Stimulated activated CD8-positive, alpha-beta memory T cell treated with anti-CD3 and anti-CD28 coated beads, Interleukin-2, amount 100 ng/mL, for 1 hour (primary cell): ENCODE measurements at places on chromosomes 5 and 9.

DNA sequence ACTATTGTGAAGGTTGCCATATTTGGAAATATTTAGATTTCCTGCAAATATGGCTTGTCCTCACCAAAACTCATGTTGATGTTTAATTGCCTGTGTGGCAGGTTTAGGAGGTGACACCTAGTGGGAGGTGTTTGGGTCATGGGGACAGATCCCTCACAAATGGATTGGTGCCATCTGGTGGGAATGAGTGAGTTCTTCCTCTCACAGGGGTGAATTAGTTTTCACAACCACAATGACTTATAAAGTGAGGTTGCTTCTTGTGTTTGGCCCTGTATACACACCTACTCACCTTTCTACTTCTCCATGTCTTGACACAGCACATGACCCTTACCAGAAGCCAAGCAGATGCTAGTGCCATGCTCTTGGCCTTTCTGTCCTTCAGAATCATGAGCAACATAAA, 41.1 kb downstream of the ISOC1 start:
- no peak for DNase-seq

DNA sequence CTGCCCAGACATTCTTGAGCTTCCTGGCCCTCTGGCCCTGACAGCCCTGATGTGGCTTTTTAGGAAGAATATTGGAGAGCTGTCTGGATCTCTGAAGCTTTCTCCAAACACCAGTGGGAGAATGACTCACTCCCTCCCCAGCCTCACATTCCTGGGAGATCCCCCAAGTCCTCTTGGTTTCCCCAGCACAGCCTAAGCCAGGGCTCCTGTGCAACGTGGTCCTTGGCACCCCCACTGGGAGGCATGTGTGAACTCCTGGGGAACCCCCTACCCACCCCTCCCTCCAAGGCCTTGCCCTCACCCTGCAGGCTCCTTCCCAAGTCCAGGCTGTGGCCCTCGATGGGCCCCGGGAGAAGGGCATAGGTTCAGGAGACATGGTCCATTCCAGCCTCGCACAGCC, 12.7 kb downstream of the GLIPR2 start:
- DNase-seq = no peak

GRCh38 chr9:35646153-35646532, 4.6 kb downstream of the SIT1 start:
- DNase-seq = no peak

GRCh38 chr9:35470340-35470739, 19.6 kb upstream of the RUSC2 start:
- no peak for DNase-seq

DNA sequence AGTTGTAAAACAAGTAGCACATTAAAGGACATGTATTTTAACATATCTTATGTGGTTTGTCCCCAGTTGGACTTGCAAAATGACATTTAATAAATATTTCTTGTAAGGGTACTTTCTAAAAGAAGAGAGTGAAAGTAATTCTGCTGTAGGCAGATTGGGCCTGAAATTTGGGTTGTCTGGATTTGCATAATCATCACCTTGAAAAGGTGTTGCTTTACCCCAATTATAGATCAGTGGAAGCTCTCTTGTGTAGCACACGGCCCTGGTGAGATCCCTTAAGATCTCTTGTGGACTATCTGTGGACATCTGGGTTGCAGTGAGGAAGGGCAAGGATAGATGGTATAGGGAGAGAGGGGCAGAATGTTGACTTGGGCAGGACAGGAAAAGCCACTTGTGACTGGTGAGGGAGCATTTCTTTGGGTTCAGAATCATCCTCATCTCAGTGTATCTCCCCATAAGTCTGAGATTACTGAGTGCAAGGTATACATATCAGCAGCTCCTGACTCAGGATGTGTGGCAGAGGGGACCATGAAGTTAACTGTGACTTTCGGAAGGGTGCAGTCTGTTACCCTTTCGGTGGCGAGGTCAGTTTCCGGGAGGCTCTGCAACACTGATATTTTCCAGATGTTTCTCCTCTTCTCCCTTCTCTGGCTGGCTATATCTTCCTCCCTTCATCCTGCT, 2.0 kb upstream of the TNFAIP8 start:
- DNase-seq = no peak

DNA sequence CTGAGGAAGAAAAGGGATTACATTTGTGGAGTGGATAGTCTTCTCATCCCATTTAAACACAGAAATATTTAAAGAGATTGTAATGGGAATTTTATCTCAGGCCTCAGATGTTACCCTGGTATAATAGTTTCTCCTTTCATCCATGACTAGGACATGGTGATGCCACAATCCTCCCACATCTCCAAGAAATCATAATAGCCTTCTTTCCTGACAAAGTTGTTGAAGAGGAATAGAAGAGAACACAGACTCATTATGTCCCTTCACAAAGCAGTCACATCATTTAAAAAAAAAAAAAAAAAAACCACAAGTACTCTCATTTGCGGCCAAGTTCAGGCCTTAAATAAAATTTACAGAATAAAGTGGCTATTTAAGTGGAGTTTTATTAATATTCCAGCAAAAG, 359.6 kb downstream of the DEPDC1B start:
- DNase-seq = no peak

GRCh38 chr5:145859897-145860296, 12.9 kb downstream of the GRXCR2 start:
- DNase-seq = no peak

DNA sequence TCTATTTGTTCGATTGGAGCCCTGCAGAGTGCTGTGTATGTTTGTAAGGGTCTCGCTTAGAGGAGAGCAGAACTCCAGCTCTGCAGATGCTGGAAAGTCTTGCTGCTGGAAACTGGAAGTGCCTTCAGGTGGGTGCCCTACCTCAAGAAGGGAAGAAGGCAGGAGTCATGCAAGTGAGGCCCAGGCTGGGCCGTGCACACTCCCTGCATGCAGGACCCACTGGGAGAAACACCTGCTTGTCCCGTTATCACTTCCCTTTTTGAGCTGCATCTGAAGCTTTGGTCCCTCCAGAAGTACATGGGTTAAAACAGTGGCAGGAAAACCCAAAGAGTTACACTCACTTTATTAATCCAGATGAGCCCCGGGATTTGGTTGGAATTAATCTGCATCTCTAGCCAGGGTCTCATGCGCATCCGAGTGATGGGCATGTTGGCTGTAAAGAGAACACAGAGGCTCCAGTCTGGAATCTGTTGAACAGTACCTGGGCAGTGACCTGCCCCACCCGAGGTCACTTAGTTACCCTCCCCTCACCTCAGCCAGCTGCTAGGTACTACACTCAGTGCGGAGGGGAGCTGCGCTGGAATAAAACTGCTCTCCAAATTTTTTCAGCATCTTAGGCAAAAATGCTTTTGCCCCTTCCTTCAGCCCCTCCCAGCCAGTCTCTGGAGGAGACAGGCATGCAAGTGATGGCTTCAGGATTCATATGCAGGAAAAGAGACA, 1.4 kb downstream of the IRF1 start:
- DNase-seq = no peak

- DNase-seq = no peak
Measured at GRCh38 chr5:132867046-132867451, 607 bp downstream of the UQCRQ start.

DNA sequence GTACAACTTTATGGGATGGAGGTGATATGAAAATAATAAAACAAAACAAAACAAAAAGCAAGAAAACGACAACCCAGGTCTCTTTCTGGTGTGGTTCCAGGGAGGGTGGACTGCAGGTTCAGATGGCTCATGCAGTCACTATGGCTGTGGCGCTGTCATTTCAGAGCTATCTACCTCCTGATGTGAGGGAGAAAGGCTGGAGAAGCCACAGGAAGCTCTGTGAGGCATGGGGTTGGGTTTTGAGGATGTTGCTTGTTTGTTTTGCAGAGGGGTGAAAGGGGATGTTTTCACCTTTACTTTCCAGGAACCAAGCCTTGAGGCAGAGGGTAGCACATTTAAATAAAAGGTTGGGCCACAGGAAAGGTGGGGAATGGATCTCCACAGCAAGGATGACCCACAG, 18.7 kb downstream of the NIPAL4 start:
- no peak for DNase-seq

DNA sequence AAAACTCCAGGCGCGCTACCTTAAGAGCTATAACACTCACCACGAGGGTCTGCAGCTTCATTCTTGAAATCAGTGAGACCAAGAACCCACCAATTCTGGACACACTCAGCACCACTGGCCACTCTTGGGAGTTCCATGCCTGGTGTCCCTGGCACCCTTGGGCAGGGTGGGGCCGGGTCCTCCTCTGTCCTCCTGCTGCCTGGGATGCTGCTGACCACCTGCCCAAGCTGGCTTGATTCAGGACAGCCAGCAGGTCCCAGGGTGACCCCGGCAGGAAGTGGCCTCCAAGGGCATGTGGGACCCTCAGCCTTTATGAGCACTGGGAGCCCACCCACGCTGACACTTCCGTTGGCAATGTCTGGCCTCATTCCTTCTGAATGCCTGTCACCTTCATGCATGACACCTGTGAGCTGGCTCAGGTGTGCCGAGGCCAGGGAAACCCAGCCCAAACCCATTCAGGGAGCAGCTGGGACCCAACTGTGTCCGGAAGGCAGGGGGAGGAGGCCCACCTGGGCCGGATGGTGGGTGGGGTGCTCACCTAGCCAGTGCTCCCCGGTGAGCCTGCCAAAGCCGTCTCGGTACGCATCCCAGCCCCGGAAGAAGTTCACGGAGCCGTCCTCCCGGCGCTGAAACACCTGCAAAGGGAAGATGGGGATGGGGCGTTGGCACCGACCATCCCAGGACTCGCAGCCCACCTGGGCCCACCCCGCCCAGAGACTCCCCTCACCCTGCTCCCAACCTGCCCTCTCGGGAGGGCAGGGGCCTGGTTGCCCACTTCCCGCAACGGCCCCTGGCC, 14.8 kb upstream of the QRFP start:
- DNase-seq = no peak

GRCh38 chr5:157610990-157611389, 35.4 kb upstream of the ADAM19 start:
- no peak for DNase-seq

DNA sequence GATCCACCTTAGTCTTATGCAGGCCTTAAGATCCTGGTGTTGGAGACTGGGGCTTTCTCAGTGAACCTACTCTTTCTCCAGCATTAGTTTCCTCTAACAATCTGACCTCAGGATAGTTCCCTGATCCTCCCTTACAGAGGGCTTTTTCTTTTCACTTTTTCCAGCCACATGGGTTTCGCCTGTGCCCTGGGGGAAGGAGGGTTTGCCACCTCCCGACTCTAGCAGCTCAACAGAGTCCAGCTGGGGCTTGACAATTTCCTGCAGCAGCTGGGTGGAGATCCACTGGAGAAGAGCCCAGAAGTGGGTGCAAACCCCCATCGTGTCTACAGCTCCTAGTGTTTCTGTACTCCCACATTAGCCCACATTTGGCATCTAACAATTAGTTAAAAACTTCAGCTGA, 7.6 kb upstream of the TMEM252 start:
- DNase-seq = no peak

DNA sequence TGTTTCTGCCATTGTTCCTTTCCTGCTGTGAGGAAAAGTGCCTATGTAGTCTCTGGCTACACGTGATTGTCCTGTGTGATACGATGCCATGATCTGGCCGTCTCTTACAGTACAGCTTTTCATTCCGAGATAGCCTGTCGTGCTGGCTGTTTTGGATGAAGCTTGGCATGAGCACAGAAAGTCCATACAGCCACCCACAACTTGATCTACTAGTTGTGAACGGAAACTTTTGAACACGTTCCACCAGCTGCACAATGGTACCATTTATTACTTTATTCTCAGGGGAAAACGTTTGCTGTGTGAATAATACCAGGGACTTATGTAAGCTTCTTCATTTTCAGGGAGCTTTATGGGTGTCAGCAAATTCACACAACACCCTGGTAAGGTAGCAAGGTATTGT, 217.6 kb upstream of the ANKRD55 start:
- no peak for DNase-seq

GRCh38 chr5:73318308-73318719, 130.3 kb downstream of the FOXD1 start:
- DNase-seq = no peak

GRCh38 chr5:600886-601541, 11.1 kb upstream of the CEP72 start:
- DNase-seq = no peak

DNA sequence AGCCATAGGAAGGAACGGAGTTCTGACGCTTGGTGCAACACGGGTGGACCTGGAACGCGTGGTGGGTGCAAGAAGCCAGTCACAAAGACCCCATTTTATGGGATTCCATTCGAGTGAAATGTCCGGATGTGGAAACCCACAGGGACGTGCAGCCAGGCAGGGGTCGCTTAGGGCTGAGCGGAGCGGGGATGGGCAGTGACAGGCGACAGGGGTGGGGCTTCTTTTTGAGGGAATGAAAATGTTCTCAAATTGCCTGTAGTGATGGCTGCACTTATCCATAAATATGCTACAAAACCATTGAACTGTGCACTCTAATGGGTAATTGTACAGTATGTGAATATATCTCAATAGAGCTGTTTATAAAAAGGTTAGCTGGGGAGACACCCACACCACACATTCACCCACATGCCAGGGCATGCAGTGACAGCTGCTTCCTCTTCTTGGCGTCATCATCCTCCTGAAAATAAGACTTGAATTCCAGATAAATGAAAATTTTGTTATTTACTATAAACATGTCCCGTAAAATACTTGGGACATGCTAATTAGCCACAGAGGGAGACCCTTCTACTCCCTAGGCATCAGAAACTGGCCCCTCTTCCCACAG, 71.3 kb upstream of the OLFM1 start:
- no peak for DNase-seq

GRCh38 chr9:79257790-79258351, 313.9 kb upstream of the TLE4 start:
- DNase-seq = no peak

- no peak for DNase-seq
Measured at GRCh38 chr5:112634166-112634565, 103.5 kb upstream of the APC start.

- DNase-seq = no peak
Measured at GRCh38 chr9:16579872-16580432, 290.5 kb downstream of the BNC2 start.

DNA sequence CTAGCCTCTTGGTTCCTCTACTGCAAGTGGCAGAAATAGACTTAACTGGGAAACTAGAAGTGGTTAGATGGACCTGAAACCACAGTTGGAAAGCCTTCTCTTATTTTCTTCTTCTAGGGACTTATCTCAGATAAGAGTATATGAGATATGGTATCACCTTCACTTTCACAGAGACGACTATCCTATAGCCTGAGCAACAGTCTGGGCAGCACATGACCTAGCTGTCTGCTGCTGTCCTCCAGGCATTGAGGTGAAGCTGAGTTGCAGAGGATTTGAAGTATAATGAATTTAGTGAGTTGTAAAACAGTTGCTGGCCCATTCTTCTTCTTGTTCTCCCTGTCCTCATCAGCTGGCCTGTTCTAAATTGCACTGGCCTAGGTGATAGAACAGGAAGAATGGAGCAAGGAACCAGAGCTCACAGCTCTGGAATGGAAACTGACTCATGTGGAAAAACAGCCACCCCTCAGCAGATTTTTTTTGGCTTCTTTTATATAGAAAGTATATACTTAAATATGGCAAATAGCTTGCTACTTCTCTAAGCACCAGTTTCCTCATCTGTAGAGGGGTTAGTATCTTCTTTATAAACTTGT, 27.8 kb downstream of the RECK start:
- no peak for DNase-seq

GRCh38 chr5:9733486-9733885, 103.3 kb upstream of the TAS2R1 start:
- DNase-seq = no peak

GRCh38 chr5:79595086-79595485, 17.2 kb upstream of the TENT2 start:
- DNase-seq = no peak

- no peak for DNase-seq
Measured at GRCh38 chr5:5231576-5231975, 91.4 kb downstream of the ADAMTS16 start.

- no peak for DNase-seq
Measured at GRCh38 chr9:122058709-122059108, 34.4 kb downstream of the TTLL11 start.
